ENCODE measurements at places on chromosomes 6 and 20.

DNA sequence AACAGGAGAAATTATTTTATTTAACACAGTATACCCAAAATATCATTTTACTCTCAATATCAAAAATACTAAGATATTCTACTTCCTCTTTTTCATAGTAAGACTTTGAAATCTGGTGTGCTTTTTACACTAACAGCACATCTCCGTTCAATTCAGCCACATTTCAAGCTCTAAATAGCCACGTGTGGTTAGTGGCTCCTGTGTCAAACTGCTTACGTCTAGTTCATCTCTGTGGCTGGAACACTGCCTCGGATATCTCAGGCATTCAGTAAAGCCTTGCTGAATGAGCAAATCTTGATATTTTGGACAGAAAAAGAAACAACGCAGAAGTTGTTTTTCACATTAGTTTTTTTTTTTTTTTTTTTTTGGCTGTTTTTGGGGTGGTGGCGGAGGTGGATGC, 136.1 kb downstream of the EYA4 start:
- ATAC-seq = no peak

DNA sequence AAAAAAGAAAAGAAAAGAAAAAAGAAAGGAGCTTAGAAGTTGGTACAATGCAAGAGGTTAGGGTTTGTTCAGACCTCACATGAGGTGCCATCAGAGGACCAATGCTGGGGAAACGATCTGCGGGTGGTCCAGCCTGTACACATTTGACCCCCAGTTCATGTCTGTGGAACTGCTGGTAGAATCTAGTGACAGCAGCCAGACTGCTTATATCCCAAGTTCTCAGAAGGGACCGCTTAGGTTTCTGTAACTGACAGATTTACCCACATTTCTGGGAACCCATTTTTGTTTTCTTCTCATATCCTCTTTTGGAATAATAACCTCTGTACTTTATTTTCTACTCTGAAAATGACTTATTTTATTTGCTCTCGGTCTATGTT, 4.7 kb downstream of the PPP1R18 start:
- ATAC-seq = no peak

DNA sequence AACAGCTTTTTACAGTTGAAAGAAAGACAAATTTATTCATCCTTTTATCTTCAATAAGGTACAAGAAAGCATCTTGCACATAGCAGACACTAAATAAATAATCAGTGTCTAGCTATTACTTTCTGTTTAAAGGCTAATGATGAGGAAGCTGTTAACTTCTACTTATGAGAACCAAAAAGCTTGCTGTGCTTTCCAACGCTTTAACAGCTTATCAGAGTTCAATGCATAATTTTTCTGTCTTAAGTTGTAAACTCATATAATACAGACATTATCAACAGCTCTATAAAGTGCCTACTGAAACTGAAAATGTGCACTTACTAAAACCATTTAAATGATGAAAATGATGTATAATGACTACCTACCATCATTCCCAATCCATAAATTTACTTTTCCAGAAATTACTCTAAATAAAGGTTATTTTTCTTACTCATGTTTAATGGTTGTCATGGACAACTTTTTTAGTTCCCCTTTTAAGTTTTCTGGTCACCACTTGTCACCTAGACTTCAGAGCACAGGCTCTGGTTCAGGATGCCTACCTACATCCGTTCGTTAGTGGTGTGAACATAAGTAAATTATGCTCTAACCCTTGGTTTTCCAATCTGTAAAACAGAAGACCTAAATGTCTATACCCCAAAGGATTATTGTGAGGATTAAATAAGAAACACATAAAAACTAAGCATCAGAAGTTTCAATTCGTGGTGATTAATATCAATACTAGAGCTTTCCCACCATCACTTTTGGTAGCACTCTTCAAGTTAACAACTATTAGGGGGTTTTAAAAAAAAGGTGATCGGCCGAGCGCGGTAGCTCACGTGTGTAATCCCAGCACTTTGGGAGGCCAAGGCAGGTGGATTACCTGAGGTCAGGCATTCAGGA, 8.0 kb downstream of the PNISR start:
- ATAC-seq = no peak

DNA sequence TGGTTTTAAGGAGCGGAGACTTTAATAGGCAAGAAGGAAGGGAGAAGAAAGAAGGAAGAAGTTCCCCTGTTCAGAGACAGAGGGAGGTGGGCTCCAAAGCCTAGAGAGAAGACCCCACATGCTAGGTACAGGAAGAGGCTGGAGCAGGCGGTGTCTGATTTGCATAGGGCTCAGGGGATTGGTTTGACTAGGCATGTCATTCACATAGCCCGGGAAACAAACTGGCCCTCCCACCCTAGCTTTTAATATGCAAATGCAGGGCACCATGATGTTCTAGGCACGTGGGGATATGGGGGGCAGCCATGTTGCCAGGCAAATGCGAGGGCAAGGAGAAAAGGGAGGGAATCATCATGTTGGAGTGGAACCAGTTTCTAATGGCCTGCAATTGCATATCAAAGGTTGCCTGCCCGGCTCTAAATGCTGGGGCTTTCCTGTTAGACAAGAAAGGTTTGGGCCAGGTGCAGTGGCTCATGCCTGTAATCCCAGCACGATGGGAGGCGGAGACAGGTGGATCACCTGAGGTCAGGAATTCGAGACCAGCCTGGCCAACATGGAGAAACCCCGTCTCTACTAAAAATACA, 34.3 kb upstream of the AGPAT4 start:
- ATAC-seq = peak; percentile 69

GRCh38 chr6:122953766-122954165, 42.3 kb upstream of the CLVS2 start:
- ATAC-seq = no peak

DNA sequence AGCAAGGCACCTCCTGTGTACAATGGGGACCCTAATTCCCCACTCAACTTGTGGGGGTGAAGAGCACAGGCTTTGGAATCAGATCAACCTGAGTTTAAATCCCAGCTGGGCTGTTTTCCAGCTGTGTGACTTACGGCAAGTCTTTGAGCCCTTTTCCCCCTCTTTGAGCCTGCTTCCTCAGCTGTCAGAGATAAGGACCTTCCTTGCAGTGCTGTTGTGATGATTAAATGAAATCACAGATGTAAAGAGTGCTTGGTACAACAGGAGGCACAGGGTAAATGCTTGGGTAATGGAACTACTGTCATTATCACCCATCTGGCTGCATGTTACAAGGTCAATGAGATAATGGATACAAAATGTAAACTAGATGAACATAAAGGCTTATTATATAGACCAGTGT, 3.2 kb downstream of the SNX21 start:
- ATAC-seq = no peak

DNA sequence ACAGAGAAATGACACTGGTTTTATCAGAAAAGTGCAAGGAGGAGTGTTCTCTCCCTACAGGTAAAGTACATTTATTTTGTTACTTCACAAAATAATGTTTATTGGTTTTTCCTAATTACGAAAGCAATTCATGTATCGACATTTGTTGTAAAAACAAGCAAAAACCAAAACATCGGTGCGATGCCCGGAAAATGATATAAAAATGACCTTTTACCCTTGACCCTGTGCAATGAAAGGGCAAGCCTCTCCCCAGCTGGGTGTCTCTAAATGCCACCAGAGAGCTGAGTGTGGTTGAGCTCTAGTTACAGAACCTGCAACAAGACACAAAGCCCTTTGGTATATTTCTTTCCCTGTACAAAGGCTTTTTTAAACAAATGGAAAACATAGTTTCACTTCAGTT, 65.4 kb downstream of the CD164 start:
- ATAC-seq = no peak

GRCh38 chr6:18990059-18990978, 603.2 kb downstream of the RNF144B start:
- ATAC-seq = no peak

GRCh38 chr6:17224056-17224455, 57.1 kb upstream of the RBM24 start:
- ATAC-seq = no peak

- ATAC-seq = no peak
Measured at GRCh38 chr6:161727083-161727833, 453.4 kb upstream of the AGPAT4 start.

- ATAC-seq = peak; percentile 18
Measured at GRCh38 chr20:37911838-37912281, 8.9 kb downstream of the VSTM2L start.
